ENCODE measurements at places on chromosomes 16 and 17.

DNA sequence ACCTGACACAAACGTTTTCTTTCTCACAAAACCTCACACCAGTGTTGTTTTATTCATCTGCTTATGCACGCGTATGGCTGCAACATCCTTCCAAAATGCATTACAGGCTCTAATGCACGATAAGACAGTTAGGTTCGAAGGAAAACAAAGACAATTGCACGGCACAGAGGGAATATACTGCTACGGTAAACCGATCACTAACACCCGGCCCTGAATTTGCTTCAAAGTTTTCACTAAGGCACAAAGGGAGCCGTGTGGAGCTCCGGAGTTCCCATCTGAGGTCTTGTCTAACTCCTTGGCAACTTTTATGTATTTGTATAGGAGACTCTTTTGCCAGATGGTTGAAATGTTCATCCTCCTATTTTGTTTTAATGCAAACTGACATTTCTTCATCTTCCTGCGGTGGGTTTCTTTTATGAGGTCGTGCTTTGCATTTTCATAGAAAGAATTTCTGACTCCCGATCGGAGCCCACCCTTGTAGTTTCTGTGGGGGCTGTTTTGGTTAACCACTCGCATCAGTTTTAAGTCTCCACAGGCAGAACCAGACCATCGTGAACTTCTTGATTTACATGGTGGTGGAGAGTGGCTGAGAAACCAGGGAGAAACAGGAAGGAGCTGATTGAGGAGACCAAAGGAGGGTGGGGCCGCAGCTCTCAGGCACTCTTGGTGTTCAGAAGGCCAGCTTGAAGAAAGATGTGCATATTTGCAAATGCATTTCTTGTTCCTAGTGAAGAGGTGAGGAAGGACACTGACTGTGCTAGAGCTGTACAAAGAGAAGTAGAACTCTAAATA lies 516.8 kb downstream of the MAF start:
- no peak for DNase-seq

DNA sequence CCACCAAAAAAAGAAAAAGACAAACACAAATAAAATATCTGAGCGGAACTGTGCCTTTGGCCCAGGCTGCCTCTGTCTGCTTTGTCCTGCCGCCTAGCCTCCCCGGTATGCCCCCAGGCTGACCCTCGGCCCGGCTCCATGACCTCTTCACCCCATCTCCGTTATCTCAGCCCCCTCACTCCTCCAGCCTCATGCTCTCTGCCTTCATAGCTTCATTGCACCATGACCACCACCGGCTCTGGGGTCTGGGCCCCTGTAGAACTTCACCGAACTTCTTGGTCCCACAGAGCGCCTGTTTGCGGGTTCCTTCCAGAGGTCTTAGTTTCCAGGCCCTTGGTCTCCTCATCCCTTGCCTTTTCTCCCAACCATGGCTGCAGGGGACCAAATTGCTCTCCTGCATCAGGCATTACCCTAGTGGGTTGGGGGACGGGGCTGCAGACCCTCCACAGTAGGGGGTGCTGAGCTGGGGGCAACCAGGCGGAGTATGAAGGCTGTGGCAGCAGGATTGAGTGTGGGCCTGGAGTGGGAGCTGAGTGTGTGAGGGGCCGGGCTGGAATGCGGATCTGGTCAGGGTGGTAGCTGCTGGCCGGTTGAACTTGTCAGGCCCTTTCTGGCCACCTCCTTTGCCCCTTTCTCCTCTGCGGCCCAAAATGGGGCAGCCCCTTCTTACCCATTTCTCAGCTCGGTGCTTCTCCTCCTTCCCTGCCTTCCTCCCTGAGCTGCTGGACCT lies 6.9 kb downstream of the HIRIP3 start:
- DNase-seq: no peak

DNA sequence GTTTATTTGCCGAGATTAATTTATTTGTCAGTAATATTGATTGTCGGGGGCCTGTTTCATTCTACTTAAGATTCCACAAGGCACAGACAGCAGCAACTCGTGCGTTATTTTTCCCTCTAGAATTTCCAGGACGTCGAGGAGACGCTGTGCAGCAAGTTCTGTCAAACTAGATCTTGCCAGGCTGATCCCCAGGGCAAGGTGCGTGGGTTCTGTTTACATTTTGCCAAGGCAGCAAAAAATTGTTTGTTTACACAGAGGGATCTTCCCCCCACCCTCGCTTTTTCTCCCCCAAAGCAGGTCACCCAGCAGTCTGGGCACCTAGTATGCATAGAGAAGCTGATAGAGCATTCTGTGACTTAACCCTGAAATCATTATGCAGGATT lies 111.4 kb downstream of the IRX3 start:
- no peak for DNase-seq

- DNase-seq: no peak
These were observed 389.9 kb downstream of the UTP18 start for GRCh38 chr17:51650202-51650601.
